ENCODE measurements at places on chromosomes 16 and 17.

GRCh38 chr17:45409659-45410076 lies 23.0 kb downstream of the ARHGAP27 start:
- DNase-seq, result no peak

GRCh38 chr16:78348886-78349285 lies 249.4 kb downstream of the WWOX start:
- DNase-seq, result no peak

- no peak for DNase-seq
Observed at GRCh38 chr16:30018731-30019158, 4.3 kb upstream of the C16orf92 start.

DNA sequence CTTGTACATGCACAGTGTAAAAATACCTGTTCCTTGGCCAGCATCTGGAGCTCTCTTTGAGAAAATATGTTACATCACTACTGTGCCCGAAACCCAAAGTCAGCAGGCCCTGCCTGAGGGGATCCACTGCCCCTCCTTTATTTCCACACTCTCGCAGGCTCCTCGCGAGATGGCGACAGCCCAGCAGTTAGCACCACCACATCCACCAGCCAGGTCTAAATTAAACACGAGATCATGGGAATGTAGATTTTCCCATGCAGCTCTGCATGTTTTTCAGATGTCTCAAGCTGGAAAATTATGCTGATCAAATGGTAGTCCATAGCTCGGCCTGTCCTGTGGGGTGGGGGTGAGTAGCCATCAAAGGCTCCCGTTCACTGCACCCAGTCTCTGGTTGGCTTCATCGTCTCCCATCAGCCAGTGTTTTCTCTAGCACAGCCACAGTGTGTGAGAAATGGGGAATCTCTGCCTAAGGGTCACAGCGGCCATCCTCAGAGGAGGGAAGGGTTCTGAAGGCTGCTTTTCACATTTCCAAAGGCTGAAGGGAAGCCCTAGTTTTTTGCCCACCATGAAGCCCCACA lies 34.7 kb downstream of the EPN2 start:
- DNase-seq, result no peak

DNA sequence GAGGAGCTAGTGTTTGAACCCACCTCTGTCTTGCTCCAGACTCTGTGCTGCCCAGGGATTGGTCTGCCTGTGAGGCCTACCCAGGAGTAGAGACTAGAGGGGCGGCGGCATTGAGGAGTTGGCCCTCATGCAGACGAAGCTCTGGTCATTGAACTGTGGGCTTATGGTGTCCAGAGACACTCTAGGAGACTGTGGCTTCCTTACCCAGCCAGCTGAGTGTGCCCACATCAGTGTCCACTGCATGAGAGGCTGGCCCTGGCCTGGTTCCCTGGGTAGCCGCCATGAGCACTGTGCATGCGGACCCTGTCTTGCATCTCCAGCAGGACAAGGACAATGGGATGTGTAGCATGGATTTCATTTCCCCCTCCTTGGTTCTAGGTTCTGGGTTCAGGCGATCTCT lies 14.0 kb downstream of the SGSM2 start:
- no peak for DNase-seq

GRCh38 chr17:43380307-43380706 lies 18.5 kb upstream of the ARL4D start:
- no peak for DNase-seq

DNA sequence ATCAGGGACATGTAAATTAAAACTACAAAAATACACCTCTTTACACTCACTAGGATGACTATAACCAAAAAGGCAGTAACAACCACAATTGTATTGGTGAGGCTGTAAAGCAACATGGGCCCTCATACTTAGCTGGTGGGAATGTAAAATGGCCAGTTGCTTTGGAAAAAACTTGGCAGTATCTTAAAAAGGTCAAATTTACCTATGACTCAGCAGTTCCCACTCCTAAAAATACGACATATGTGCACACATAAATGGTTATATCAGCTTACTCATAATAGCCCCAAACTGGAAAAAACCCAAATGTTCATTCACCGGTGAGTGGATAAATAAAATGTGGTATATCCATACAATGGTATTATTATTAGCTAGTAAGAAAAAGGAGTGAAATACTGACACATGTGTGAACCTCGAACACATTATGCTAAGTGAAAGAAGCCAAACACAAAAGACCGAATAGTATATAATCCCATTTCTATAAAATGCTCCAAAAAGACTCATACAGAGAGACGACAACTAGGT lies 391.4 kb downstream of the NPIPA8 start:
- no peak for DNase-seq

- DNase-seq, result no peak
Observed at GRCh38 chr16:9077091-9077809, 14.2 kb upstream of the HAPSTR1 start.

DNA sequence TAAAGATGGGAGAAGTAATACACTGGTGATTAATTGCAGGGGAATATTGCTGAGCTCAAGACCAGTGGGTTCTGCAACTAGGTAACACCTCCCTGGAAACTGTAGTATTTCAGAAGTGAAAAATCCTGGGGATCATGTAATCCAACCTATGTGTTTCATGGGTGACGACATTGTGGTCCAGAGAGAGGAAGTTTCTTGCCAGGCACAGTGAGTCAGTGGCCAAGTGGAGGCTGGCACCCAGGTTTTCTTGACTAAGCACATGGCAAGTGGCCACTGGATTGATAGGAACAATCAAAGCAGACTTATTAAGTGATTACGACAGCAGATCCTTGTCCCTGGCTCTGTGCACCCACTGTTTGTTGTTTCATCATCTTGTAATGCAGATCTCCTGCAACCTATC lies 14.6 kb upstream of the CIITA start:
- DNase-seq, result no peak

DNA sequence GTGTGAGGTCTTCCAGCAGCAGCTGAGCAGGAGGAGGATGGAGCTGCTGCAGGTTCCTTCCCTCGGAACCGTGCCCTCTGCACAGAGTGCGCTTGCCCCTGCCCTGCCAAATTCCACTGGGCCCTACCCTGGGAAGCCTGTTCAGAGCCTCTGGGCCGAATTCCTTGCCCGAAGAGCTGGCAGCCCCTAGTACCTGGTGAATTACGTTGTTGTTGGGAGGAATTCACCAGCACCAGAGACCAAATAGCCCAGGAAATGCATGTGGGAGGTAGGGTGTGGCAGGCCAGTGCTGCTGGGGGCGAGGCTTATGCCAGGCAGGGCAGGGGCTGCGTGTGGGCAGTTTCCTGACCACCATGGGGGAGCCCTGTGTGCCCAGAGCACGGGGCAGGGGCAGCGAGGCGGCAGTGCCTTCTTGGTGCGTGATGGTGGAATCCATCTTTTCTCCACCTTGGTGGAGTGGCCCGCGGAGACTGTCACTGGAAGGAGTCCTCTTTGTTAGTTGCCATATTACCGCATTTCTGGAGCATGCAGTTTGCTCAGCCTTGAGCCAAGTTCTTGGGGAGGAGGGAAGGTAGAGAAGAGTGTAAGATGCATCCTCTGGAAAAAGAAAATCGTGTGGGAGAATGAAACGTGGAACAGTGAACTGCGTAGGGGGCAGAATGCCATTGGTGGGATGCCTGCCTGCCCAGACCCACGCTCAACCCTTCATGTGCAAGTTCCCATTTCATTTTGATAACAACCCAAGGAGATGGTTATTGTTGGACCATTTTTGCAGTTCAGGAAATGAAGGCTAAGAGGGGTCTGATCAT lies 2.3 kb downstream of the MRC2 start:
- no peak for DNase-seq

- peak; percentile 59 for DNase-seq
Observed at GRCh38 chr17:7477392-7478275, 1.8 kb downstream of the ZBTB4 start.

- no peak for DNase-seq
Observed at GRCh38 chr17:36777118-36777517, 160.2 kb upstream of the LHX1 start.

- no peak for DNase-seq
Observed at GRCh38 chr16:55101026-55101425, 170.4 kb downstream of the IRX5 start.

GRCh38 chr16:19132898-19133297 lies 19.1 kb downstream of the ITPRIPL2 start:
- DNase-seq, result no peak

GRCh38 chr17:39224778-39225307 lies 902 bp downstream of the STAC2 start:
- no peak for DNase-seq

GRCh38 chr17:3659541-3660111 lies 8.8 kb downstream of the TAX1BP3 start:
- no peak for DNase-seq
